ENCODE measurements at places on chromosomes 2 and 18. TPM values are rescaled to one million over a fixed set of nuclear protein-coding genes. Genes with fewer than 3 reads are reported as not detected.

- H3K4me1 ChIP-seq: no peaks in the 10 kb centered on the region
- no peaks in the 10 kb centered on the region for H3K36me3 ChIP-seq
- no peak overlapping the region for H3K4me3 ChIP-seq
- peaks cover 7% of the 10 kb centered on the region for H3K27me3 ChIP-seq
- H3K27ac ChIP-seq: no peak overlapping the region
Measured at GRCh38 chr2:131418625-131419024, 54.7 kb upstream of the RAB6D start.

DNA sequence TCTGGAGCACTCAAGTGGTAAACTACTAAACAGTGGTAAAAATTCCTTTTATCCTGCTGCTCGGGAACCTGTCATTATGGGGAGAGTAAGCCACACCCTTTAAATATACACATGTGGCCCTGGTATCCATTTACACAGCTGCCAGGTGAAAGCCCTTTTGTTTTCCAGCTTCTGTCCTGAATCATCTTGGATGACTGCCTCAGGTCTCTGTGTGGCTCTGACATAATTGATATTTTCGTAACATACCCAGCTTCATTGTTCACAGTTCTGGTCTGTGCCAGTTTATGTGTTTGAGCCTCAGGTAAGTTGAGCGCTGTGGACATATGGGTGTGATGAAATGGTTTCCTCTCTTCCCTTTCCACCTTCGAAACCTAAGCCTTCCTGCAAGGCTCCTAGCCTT, 15.7 kb upstream of the TTC39C start:
- H3K36me3 ChIP-seq: no peaks in the 10 kb centered on the region
- no peak for DNase-seq
- H3K4me1 ChIP-seq: peaks cover 3% of the 10 kb centered on the region
- no peaks in the 10 kb centered on the region for H3K27me3 ChIP-seq
- no peak overlapping the region for H3K4me3 ChIP-seq

CFLAR gene
- total RNA-seq: 58.5 TPM

- no peaks in the 10 kb centered on the region for H3K27me3 ChIP-seq
- no peaks in the 10 kb centered on the region for H3K36me3 ChIP-seq
- H3K4me1 ChIP-seq: no peaks in the 10 kb centered on the region
- no peak overlapping the region for H3K27ac ChIP-seq
Measured at GRCh38 chr2:18690342-18690741, 101.0 kb upstream of the NT5C1B start.

PDE1A gene
- 7.7 TPM for total RNA-seq

REG3G gene
- total RNA-seq: 0.09 TPM
